ENCODE measurements at places on chromosomes 3 and 15.

GRCh38 chr15:27059610-27060202, 88.7 kb downstream of the GABRG3 start:
- DNase-seq = peak; percentile 18

GRCh38 chr3:63685340-63685739, 32.9 kb downstream of the SNTN start:
- DNase-seq = no peak

GRCh38 chr15:72838311-72838731, 54.8 kb upstream of the ADPGK start:
- DNase-seq = no peak

GRCh38 chr3:32484436-32484835, 18.2 kb downstream of the CMTM6 start:
- no peak for DNase-seq

- DNase-seq = no peak
Measured at GRCh38 chr15:68843425-68844311, 23.0 kb upstream of the ANP32A start.

DNA sequence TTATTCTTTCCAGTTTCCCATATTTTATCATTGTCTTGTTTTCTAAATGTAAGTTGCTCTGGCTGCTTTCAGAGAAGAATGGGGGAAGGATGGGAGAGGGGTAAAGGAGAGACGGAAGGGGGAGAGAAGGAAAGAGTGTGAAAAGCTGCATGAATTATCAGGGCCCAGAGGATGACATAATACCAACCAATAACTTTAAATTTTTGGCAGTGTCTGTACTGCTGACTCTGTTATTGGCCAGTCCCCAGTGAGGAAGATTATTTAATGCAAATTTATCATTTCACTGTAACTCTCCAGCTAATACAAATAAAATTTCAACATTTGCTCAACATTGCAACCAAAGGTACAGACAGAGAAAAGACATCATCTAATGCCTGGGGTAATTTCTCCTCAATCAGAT, 551.7 kb upstream of the CFAP20DC start:
- no peak for DNase-seq

DNA sequence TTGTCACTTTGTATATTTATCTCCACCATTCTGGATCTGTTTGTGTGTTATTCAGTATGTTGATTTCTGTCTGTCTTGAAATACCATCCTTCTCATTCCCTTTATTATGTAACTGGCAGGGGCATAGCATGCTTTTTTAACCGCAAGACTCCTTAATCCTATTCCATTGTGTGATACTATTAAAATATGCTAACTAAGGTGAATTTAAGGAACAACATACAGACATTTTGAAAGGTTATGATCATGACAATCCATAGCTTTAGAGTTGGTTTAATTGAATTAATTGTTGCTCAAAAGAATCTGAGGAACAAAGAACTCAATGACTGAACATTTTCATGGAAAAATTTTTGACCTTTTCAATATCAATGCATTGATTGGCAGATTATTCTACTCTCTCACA, 677.3 kb upstream of the ROBO1 start:
- no peak for DNase-seq
